ENCODE measurements at places on chromosomes 1 and 21.

DNA sequence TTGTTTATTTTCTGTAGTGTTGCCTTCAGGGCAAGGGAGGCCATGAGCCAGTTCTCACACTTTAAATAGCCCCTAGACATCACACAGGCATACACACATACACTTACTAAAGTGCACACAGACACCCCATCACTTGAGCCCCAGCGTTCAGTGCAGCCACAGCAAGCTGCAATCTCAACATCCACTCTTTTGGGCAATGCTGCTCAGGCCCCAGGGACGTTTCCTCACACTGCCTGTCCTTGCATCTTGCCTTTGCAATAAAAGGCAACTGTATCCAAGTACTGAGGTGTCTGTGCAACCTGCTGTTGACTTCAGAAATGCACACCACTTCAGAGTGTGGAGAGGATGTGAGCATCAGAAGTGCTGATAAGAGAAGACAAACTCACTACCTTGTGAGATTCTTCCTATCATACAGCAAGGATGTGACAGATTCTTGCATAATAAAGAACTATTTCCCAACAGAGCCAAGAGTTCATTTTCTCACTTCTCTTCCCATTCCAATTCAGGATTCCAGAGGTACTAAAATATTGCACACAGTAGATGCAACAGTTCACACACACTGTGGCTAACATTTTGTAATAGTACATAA is 36.2 kb downstream of the IRF2BP2 start:
- DNase-seq: no peak

- no peak for DNase-seq
These were observed 34.7 kb downstream of the S100A10 start for GRCh38 chr1:151958959-151959358.

DNA sequence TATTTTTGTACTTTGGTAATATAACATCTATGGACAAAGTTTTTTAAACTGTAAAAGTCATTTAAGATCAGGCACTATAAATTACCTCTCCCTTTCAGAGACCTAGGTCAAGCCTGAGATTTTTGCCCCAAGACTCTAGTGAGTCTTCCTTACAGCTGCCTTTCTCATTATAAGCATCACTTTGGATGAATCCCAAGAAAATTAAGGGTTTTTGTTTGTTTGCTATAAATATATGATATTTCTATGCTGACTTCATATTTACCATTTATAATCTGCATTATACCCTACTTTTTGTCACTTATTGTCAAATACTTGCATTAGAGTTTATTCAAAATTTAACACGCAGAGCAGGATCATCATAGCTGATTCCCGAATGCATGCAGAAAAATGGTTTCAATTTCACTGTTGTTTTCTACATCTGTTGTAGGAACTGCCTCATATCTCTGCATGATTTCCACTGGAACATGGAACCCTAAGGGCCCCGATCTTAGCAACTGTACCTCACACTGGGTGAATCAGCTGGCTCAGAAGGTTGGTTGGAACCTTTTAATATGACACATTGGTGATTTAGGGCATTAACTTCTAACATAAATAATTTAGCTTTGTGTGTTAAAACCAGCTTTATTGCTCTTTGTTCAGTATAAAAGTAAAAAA is 150.0 kb downstream of the ADGRL2 start:
- no peak for DNase-seq

DNA sequence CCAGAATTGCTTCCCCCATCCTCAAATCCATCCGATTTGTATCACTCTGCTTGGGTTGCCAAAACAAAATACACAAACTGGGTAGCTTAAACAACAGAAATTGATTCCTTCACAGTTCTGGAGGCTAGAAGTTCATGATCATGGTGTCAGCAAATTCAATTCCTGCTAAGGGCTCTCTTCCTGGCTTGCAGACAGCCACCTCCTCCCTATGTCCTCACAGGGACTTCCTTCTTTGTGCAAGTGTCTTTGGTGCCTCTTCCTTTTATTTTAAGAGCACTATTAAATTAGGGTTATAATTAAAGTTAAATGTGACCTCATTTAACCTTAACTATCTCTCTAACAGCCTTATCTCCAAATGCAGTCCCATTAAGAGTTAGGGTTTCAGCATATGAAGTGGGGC is 112.8 kb downstream of the PLPP3 start:
- no peak for DNase-seq

- DNase-seq: no peak
These were observed 509.7 kb downstream of the AJAP1 start for GRCh38 chr1:5164158-5164557.

DNA sequence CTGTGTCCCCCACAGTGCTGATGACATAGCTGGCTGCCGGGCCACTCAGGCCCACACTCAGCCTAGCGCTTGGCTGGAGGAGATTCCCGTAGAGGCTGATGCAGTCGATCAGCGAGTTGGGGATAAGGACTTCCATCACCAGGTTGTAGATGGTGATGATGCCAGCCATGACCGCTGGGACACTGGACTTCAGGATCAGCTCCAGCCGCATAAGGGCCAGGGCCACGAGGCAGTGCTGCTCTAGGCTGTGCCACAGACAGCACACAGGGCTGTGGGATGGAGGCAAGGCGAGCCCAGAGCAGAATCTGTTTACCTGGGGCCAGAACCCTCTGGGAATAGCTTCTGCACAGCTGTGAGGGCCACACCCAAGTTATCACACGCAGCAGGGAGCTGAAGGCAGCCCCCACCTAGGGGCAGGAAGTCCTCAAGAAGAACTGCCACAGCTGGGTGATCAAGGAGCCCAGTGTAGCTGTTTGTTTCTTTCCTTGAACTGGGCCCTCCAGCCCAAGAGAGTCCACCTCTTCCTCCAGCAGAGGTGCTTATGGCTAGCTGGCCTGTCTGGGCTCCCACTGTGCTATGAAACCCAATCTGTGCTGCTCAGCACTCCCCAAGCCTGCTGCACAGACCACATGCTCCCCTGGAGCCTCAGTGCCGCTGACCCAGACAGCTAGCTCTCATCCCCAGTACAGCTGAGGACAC is 6.2 kb downstream of the SLC2A1 start:
- no peak for DNase-seq

DNA sequence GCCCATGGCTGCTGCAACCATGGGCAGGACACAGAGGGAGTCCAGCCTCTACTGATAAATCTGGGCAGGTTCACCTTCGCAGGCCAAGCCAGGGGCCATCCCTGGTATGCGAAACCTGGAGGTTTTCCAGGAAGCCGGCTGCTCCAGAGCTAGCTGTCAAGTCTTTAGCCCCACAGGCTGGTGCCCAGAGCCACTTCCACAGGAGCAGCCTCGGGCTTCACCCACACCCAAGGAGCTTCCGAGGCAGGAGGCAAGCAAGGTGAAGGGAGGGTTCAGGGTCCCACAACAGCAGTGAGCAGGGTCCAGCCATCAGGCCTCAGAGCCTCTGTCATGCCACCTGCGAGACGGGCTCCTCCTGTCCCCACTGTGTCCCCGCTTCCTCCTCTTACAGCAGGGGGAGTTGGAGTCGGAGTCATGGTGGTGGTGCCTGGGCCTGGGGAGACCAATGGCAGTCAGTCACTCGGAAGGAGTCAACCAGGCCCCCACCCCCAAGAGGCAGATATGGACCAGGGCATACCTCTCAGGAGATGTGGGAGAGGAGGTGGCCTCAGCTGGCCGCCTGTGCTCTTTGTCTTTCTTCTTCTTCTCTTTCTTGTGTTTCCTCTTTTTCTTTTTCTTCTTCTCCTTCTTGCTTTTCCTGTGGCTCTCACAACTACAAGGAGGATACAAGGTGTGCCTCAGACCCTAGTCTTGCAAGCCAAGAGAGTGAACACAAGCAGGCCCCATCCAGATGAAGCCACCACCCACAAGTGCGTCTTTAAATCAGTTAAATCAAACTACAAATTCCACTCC is 2.1 kb downstream of the C1orf35 start:
- no peak for DNase-seq

DNA sequence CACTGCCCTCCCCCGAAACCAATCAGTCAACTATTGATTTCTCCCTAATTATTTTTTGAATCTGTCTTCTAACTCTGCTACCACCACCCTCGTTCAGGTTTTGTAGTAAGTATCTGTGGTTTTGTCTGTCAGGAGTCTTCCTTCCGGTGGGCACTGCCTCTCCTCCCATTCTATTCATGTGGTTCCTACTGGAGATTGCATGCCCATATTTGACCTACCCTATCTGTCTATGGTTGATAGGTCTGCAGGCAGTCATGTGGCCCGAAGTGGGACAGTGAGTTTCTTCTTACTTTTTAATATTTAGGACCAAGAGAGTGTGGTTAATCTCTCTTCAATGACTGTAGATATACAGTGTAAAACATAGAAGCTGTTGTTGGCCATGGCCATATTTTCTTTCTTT is 17.8 kb upstream of the MAST2 start:
- no peak for DNase-seq

GRCh38 chr1:206699626-206700025 is 14.9 kb downstream of the MAPKAPK2 start:
- no peak for DNase-seq

DNA sequence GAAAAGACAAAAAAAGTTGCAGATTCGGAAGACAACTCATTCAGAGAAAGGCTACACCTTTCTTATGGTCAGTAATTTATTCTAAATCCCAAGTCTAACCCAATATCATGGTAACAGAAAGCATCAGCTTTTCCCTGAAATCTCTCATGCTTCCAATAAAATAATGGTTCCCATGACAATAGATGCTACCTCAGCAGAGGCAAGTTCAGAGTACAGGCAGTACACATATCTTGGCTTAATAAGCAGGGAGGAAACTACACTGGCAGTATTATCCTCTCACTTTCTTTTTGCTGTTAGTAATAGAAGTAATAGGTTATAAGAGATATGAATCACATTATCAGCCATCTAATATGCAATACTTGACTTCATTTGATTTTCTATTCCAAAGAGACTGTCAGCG is 137.1 kb downstream of the DPYD start:
- no peak for DNase-seq

- peak; percentile 49 for DNase-seq
These were observed 46.5 kb downstream of the NCF2 start for GRCh38 chr1:183543619-183544204.

DNA sequence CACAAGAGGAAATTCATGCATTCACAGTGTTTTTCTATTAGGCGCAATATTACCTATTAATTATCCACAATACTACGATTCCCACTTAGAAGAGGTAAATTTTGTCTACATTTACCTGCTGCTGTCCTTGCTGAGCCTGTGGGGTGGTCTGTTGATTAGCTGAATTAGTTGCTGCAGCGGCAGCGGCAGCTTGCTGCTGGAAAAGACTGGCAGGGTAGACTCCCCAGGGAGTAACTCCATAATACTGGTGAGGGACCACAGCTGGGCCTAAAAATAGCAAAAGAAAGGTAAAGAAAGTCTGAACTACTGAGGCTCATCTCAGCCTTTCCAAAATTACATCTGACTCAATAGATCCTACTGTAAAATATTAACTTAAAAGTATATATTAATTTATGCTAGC is 66.0 kb upstream of the SDC3 start:
- DNase-seq: no peak

DNA sequence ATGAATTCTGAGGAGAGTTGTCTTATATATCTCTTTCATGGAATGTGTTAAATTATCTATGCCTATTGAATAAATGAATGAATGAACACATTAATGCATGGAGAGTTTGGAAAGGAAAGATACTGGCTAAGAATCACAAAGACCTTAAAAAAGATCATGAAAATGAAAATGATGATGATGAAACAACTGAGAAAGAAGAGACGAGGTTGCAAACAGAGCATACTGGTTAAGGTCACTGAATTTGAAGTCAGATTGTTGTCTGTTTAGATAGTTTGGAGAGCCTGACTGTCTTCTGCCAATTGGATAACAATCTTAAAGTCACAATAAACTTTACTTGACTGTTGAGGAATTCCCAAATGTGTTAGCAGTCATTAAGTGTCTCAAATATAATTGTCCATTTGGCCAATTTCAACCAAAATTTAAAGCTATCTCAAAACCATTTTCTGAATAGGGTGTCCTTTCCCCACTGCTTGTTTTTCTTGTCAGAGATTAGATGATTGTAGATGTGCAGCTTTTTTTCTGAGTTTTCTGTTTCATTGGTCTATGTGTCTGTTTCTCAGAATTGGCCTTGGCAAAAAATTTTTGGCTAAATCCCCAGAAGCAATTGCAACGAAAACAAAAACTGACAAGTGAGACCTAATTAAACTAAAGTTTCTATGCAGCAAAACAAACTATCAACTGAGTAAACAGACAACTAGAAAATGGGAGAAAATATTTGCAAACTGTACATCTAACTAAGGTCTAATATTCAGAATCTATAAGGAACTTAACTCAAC is 132.2 kb downstream of the PTGER3 start:
- DNase-seq: no peak

DNA sequence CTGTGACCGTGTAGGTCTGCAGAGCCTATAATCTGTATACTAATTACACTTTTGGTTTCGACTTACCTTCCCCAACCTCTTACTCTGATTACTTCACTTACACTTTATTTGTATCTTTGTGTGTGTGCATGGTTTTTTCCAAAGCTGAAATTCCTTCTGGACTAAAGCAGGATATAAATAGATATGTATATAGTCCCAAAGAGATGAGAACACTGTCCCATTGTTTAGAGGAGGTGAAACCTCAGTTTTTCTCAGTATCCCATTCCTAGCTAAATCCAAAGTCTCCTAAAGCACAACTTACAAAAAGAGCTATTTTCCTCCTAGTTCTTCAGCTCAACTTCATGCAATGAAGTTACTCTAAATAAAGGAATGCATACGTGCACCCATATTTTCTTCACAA is 442.2 kb downstream of the SMYD3 start:
- DNase-seq: no peak

DNA sequence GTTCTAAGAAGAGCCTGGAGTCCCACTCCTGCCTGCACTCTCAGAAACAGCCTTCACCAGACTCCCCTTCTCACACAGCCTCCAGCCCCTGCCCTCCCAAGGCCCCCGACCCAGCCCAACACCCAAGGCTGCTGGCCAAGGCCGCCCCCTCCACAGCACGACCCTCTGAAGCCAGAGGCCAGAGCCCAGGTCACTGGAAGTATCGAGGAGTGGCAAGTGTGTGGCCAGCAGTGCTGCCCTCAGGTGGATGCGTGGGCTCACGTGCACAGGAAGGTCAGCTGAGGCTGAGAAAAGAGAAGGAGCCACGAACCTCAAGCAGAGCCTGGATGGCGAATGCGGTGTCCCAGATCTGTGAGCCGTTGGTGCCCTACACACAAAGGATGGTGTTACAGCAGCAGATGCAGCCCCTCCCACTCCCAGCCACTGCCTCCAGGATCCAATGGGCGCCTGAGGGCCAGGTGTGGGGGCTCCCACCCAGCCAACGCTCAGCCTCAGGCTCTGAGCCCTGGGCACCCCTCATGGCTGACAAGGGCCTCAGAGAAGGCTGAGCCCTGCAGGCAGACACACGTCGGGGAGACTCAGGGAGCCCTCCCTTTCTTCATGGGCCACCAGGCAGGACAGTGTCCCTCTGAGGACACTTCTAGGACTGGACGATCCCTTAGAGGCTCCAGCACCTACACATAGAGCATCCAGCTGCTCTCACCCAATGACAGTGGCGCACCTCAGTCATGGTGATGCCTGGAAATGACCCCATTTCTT is 18.0 kb downstream of the LSS start:
- DNase-seq: no peak

- no peak for DNase-seq
These were observed 83.9 kb upstream of the ZNF648 start for GRCh38 chr1:182145441-182145840.

Measured in HFF-Myc (cell line).